Hippocampal formation (tissue), 2 donors: ENCODE measurements at places on chromosomes 5 and 9.

DNA sequence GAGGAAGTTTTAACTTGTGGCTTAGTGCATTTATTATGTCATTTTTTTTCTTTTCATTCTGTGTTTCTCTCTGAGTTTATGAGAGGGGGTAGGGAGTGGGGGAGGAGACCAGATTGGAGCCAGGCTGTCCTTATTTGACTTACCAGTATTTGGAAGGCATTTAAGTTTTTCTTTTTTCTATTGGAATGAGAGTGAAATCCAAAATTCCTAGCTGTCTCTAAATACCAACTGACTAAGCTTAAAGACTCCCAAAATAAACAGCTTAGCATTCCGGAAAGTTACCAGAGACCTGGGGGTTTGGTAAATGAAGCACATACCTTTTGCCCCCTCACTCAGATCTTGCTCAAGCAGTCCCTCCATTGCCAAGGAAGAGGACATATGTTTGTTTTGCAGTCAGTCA is 581.9 kb upstream of the BRINP1 start:
- no peak for DNase-seq

- no peak for DNase-seq
These were observed 27.0 kb downstream of the MSX2 start for GRCh38 chr5:174751154-174752000.

GRCh38 chr5:171806976-171807747 is 21.5 kb downstream of the SMIM23 start:
- no peak for DNase-seq

- DNase-seq, result no peak
These were observed 39.0 kb upstream of the PPP1R26 start for GRCh38 chr9:135440620-135441019.

DNA sequence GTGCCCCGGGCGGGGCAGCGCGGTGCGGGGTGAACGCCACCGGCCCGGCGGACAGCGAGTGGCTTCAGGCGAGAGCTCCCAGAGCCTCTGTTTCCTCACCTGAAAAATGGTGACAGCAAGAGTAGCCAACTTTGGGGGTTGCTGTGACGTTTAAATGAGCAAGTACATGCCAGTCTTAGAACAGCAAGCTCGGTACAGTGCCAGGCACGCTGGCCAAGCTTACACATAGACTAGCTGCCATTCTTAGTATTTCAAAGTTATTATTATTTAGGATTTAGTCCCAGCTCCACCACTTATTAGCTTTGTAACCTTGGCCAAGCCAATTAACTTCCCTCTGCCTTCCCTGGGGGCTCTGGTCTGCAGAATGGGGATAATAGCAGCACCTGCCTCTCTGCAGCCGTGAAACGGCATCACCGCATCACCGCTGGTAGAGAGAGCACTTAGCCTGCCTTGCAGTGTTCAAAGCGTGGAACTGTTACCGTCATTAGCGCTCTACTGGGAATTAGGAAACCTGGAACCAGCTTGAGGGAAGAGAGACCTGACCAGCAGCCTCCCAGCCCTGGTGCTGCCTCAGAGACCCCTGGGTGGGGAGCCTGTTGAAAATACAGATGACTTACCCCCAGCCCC is at the start of gene C9orf50:
C9orf50 (minus strand) TSS at position 433 of the 627 bp plus-strand sequence. CDS start 527 bp downstream, outside the sequence.
- no peak for DNase-seq

- DNase-seq, result no peak
These were observed 227.3 kb upstream of the DAPK1 start for GRCh38 chr9:87270221-87270847.
